SIG-M5 (cell line): ENCODE measurements at places on chromosomes 7 and 10.
A peak's percentile ranks its signal among the peaks of the same experiment; 100 is the strongest.

DNA sequence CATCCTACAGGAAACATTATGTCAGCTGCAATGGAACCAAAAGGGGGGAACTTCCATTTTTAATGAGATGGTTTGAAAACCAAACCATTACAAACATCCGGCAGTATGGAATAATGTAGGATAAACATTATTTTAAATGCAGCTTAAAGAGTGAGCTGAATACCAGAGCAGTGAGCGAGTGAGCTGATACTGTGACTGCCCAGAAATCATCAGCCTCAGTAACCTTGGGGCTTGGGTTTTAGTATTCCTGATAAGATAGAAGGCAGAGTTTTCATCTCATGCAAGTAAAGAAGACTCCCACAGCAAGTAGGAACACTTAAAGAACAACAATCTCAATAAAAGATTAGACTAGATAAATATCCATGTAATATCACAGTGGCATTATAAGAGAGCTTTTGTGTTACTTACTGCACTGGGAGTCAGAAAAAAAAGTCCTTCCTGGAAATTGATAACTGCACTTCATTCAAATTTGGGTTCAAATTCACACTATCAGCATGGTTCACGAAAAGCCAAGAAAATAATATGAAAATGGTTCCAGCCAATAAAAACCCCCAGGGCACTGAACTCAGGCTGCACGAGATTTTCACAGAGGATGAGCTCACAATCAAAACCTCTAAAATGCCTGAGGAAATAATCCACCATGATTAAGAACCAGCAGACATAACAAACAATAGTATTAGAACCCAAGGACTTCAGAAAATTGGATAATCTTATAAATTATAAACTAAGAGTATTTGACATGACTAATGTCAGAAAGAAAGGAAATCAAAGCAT is 115.7 kb downstream of the MTPAP start:
- DNase-seq: no peak

DNA sequence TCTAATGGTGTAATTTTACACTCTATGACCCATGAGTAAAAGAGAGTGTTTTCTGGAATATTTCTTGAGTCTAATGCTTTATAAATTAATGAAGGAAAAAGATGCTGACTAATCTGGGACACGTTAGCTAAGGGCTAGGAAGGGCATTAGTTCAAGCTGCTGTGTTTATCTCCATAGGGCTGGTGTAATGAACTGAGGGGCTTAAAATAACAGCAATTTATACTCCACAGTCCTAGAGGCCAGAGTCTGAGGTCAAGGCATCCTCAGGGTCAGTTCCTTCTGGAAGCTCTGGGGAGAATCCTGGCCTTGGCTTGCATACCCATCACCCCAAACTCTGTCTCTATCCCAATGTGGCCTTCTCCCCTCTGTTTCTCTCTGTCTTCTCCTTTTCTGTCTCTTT is 105.2 kb upstream of the PFKP start:
- no peak for DNase-seq

GRCh38 chr7:134739362-134739761 is 40.1 kb upstream of the CALD1 start:
- no peak for DNase-seq

- DNase-seq: no peak
Measured at GRCh38 chr10:103854686-103855391, 537 bp downstream of the SH3PXD2A start.

DNA sequence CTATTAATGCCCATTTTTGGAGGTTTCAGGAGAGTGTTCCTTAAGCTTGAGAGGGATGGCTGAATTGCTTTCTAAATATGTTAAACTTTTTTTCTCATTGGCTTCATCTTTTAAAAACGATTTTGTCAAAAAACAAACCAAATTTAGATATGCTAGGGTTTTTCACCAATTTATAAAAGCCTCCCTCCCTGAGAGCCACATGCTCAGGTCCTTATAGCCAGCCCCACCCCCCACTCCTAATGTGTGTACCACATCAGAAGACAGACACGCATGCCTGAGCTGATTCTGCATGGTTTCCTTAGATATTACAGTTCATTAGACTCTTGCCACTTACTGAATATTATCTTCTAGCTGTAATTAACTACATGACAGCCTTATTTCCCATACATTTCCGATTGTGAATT is 2.0 kb downstream of the CUL1 start:
- DNase-seq: no peak

DNA sequence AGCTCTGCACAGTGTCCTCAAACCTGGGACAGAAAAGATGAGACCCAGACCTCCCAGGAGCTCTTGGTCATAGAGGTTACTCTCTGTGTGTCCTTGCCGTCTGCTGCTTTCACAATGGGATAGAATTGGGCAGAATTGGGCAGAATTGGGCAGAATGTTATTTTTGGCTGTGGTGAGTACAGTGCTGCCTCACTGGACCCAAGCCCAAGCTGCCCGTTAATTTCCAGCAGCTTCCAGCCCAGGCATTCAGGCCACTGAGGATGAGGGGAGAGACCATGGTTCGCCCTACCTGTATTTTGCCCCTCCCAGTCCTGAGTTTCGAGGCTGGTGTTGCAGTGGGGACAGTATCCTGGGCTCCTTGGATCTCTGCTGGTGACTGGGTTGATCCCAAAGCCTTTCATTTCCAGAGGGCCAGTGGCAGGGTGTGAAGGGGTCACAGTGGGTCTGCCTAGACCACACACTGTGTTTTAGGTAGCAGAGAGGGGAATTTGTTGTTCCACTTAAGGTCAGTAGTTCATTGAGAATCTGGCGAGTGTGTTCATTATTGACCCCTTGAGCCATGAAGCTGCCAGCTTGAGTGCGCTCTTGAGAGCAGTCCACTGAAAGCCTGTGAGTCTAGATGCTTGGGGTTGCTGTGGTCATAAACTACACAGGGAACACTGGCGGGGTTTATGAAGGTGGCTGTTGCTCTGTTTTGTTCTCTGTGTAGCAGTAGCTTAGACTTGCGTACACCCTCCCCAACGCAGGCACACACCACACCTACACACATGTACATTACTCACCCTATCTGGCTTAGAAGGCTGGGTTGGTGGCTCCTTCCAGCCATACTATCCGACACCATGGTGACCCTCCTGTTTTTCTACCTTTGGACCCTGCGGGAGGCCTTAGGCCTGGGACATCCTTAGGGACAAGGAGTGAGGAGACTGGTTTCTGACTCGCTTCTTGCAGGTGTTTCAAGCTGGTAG is 23.5 kb downstream of the NACAD start:
- DNase-seq: no peak

DNA sequence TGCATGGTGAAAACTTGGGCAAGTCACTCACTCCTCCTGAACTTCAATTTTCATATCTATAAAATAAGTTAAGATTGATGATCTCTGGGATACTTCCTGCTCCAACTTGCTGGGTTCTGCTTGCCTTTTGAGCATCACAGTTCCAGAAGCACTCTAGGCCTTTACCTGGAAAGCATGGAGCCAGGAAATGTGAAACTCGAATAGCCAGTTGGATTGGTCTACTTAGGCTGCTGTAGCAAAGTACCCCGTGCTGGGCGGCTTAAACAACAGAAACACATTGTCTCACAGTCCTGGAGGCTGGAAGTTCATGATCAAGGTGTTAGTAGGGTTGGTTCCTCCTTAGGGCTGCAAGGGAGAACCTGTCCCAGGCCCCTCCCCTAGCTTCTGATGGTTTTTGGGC is 64.5 kb downstream of the NAMPT start:
- DNase-seq: no peak

DNA sequence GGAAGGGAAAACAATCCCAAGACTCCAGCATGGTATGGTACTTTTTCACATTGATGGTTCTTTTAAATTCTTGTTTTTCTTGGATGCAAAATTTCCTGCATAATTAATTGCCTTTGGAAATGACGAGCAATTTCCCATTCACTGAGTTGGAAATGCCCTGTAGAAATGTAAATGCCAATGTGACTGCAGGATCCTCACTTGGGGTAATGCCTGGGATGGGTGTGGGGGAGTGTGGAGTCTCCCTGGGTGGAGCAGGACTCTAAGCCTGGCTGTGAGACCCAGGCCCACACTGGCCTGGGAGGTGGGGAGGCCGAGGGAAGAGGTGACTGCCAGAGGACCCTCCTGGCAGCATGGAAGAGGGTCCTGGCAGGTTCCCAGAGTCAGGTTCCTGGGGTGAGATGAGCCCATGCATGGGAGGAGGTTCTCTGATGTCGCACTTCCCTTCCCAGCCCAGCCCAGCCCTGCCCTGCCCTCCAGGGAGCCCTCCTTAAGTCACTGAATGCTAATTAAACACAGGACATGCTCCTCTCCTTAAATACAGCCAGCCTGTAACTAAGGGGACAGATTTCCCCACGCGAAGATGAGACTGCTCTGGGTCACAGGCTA is 157.9 kb downstream of the GFRA1 start:
- no peak for DNase-seq

- no peak for DNase-seq
Measured at GRCh38 chr7:33418251-33418701, 288.9 kb downstream of the BBS9 start.

GRCh38 chr10:7553531-7553930 is 113.2 kb downstream of the ITIH5 start:
- no peak for DNase-seq

GRCh38 chr10:67086327-67087134 is 160.7 kb downstream of the LRRTM3 start:
- no peak for DNase-seq

DNA sequence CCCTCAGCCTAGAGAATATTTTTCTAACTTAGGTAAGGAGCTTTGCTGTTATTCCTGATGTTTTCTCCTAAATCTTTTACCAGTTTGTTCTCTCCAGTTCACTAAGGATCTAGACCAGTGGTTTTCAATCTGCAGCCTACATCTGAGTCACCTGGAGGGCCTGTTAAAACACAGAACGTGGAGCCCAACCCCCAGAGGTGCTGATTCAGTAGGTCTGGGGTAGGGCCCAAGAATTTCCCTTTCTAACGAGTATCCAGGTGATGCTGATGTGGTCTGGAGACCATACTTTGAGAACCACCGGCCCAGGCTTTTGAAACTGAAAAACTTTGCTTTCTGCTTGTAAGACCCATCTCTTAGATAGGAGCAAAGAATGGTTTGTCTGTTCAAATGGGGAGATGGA is 51.2 kb upstream of the KMT2E start:
- no peak for DNase-seq

DNA sequence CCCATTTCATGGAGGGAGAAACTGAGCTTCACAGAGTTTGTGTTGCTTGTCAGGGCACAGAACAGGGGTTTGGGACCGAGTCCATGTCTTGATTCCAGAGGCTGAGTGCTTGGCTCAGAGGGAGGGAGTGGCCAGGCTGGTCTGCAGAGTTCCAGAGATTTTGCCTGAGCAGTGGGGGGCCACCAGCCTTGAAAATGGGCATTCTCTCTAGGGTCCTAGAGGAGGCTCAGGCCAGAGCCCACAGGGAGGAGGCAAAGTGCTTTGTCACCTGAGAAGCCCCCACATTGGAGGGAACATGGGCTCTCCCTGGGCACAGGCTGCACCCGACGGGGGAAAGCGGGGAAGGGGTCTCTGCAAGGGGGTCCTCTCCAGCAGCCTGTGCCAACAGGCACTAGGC is 51.5 kb downstream of the DOCK1 start:
- DNase-seq: no peak

GRCh38 chr10:114034923-114035645 is 8.6 kb upstream of the ADRB1 start:
- DNase-seq: no peak

GRCh38 chr10:124029559-124029958 is 63.8 kb downstream of the CHST15 start:
- no peak for DNase-seq

DNA sequence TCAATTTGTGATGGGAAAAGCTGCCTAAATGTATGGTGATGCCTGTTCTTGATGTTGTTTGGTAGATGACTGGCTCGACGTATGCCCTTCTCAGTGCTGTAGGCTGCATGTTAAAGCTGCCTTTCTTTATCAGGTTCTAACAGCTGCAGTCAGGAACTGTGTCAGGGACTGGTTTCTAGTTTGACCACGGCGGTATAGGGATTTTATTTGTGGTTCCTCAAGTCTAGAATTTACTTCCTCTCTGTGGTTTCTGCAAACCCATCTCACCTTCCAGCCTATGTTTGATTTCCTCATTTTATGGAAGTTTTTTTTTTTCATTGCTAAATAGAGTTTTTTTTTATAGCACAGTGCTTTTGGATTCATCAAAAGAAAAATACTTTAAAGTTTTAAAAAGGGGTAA is 26.5 kb downstream of the LMTK2 start:
- peak; percentile 44 for DNase-seq

DNA sequence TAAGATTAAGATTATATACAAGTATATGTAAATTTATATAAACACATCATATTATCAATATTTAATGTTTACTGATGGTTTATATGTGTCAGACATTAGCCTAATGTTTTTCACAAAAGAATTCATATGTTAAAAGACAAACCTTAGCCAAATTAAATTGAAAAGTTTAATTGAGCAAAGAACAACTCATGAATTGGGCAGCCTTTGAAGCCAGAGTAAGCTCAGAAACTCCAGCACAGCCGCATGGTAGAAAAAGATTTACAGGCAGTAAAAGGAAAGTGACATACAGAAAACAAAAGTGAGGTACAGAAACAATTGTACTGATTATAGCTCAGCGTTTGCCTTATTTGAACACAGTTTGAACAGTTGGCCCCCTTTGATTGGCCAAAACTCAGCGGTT is 124.1 kb downstream of the TSPAN12 start:
- DNase-seq: no peak

DNA sequence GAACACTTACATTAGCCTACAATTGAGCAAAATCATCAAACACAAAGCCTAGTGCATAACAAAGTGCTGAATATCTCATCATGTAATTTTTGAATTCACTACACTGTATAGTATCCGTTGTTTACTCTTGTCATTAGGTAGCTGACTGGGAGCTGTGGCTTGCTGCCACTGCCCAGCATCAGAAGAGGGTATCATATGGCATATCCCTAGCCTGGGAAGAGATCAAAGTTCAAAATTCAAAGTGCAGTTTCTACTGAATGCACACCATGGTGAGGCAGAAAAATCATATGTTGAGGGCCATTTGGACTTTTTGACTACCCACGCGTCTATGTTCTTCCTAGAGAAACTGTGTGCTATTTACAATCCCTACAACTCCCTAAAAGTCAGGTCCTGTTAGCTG is 7.5 kb upstream of the ZC3HAV1 start:
- DNase-seq: no peak

- no peak for DNase-seq
Measured at GRCh38 chr10:44030738-44031137, 354.2 kb downstream of the CXCL12 start.

GRCh38 chr10:49096890-49097445 is 18.4 kb downstream of the VSTM4 start:
- no peak for DNase-seq

DNA sequence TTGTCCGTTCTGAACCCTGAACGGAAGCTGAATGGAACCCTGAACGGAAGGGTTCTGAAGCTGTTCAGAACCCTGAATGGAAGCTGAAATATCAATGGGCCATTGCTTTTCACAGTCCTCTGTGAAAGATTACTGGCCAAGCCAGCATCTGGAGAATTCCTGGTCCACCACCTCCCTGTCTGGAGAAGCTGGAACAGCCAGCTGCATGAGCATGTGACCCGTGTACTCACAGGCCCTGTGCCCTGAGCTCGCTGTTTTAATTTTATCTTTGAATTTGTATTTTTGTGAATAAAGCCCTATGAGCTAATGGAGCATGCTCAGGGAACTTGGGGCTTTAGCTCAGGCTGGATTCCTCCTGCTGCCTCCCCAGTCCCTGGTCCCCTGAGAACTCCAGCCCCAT is 37.2 kb downstream of the HTRA1 start:
- DNase-seq: no peak
